ENCODE measurements at places on chromosomes 4 and X.

GRCh38 chr4:104490096-104490769 is 4.5 kb downstream of the CXXC4 start:
- DNase-seq = no peak

- no peak for DNase-seq
Observed at GRCh38 chr4:95167805-95168204, 381.0 kb downstream of the UNC5C start.

- DNase-seq = no peak
Observed at GRCh38 chr4:79281566-79282359, 44.1 kb downstream of the NAA11 start.

DNA sequence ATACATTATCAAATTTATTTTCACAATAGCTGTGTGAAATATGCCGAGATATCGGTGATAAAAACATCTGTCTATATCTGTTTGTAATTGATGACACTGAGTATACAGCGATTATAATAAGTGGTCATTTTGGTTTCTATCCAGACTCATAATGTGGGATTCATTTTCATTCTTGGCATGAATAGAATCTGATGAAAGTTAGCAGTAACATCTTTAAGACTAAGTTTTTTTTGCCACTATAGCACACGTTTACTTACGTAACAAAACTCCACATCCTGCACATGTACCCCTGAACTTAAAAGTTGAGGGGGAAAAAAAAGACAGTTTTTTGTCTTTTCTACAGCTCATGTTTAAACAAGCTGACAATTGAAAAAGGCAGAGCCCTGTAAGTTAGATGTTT is 86.4 kb downstream of the PPA2 start:
- DNase-seq = no peak

DNA sequence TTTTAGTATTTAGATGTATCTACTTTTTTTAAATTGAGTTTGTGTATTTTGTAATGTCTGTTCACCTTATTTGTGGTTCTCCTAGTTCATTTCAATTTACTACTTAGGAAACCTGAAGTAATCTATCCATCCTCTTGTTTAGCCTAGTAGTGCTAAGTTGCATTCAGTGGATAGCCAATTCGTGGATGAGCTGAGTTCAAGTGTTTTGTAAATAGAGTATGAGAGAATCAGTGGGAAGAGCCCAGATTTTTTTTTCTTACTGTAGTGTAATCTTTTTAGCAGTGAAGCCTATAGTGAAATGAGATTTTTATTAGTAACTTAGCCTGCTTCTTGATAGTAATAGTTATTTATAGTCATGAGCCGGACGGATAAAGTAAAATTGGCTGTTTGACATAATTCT is 21.7 kb downstream of the STAG2 start:
- no peak for DNase-seq

DNA sequence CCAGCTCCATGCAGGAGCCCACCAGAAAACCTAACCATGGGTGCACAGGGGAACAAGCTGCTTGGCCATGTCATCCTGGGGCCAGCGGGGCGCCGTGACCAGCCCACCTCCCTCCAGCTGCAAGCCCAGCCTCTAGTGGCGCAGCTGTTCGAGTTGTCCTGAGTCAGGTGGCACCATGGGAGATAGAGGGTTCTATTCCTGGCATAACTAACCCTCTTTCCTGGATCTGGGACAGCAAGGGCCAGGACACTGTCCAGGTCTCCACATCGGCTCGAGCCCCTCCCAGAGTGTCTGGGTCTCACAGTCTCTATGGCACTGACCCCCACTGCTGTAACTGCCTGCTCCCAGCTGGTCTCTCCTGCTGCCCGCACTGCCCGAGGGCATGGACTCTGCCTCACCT is 16.7 kb downstream of the ABLIM2 start:
- no peak for DNase-seq

DNA sequence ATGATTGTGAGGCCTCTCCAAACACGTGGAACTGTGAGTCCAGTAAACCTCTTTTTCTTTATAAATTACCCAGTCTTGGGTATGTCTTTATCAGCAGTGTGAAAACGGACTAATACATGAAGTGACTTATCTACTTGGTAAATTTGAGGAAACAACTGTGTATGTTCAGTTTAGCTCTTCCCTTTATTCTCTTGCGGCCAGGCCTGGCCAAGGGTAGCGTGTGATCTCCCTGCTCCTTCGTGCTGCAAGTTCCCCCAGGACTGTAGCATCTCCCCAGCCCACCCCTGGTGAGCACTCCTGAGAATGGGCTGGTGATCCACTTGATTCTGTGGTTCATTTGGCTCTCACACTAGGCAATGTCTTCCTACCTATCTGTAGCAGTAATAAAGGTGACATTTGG is 53.2 kb upstream of the CHRNA9 start:
- DNase-seq = no peak

DNA sequence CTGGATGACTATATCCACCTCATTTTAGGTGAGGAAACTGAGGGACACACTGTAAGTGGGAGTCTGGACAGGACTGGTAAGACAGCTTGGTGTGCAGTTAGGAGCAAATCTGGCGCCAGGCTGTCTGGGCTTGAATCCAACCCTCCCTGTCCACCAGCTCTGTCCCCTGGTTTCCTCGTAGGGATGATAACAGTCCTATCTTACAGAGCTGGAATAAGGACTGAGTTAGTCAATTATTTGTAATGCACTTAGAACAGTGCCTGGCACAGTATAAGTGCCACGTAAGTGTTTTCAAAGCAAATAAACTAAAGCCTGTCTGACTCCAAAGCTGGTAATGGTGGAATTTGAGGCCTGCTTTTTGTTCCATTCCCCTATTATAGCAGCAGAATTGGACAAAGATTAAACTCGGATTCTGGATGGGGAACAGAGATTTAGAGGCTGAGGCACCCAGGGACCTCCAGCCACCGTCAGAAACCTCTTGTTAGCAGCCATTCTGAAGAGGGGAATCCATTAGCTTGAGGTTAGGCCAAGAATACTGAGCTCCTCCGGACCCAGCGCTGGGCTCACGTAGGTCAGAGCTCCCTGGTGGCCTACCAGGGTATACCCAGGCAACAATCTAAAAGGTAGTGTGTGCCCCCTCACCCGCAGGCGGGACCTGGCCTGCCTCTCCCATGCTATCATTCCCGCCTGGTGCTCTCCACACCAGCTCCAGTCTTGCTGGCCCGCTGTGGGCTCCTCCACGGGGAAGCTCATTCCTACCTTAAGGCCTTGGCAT is 102.1 kb downstream of the UCHL1 start:
- no peak for DNase-seq

- no peak for DNase-seq
Observed at GRCh38 chr4:11011249-11011648, 326.7 kb upstream of the CLNK start.

GRCh38 chr4:175671491-175671934 is 140.6 kb downstream of the GPM6A start:
- no peak for DNase-seq

DNA sequence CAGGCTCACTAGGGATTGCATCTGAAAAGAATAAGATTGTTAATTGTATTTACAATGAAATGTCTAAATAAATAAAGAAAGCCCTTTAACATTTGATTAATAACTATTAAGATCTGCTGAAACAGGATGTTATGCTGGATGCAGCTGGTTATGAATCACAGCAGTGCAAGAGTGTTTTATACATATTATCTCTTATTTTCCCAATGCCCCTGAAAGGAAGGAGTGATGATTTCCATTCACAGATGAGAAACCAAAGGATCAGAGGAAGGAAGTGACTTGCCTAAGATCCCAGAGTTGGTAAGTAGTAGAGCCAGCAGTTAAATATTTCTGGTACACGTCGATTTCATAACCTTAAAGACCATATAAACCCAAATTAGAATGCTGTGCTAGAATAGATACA is 76.3 kb upstream of the ARHGAP36 start:
- no peak for DNase-seq

DNA sequence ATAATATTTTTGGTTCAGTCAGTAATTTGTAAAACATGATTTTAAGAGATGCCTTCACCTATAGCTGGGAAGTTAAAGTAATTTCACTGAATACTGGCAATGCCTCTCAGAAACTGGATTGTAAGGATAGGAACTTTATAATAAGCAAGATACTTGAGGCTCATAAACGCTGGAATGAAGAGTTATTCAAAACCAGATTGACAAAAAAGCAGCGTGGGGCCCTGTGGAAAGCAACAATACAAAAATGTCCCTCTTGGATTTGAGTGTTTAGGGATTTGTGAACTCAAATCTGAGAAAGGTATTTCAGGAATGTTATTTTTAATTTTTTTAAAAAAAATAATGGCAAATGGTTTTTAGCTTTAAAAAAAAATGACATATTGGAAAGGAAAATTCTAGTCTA is 94.6 kb downstream of the ANK2 start:
- DNase-seq = no peak

GRCh38 chr4:6372649-6373525 is 99.5 kb downstream of the PPP2R2C start:
- no peak for DNase-seq

DNA sequence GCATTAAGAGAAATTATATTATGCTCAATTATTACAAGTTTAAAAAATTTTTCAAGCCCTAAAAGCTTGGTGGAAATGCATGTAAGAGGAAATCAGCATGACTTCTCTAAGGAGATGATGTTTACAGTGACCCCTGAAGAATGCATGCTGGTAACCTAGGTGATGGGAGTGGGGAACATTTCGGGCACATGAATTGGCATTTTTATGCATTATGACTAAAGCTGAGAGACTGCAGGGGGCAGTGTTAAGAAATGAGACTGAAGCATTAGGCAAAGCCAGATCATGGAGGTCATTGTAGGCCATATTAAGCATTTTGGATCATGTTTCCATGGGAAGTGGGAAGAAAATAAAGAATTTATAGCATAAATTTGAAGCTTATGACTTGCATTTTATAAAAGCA is 421.3 kb downstream of the FAT4 start:
- no peak for DNase-seq
